Nucleus accumbens (tissue), 56 donors: ENCODE measurements at places on chromosomes 5 and 9.

DNA sequence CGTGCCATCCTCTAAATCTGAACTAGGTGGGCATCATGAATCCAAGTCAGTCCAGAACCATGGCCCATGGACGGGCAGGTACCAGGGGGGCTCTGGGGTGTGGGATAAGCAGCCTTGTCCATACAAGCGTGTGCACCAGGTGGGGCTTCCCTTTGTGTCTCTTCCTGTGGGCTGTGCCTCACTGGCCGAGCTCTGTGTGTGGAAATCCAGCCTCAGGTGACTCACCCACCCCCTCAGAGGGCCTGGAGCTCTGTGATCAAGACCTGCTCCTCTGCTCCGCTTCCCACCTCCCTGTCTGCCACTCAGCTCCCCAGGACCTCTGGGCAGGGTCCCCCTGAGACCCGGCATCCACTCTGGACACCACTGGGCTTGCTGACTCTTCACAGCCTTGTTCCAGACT, 33.0 kb downstream of the GADD45G start:
- DNase-seq, result no peak

GRCh38 chr5:63125862-63126261, 547.2 kb downstream of the LRRC70 start:
- DNase-seq, result no peak

DNA sequence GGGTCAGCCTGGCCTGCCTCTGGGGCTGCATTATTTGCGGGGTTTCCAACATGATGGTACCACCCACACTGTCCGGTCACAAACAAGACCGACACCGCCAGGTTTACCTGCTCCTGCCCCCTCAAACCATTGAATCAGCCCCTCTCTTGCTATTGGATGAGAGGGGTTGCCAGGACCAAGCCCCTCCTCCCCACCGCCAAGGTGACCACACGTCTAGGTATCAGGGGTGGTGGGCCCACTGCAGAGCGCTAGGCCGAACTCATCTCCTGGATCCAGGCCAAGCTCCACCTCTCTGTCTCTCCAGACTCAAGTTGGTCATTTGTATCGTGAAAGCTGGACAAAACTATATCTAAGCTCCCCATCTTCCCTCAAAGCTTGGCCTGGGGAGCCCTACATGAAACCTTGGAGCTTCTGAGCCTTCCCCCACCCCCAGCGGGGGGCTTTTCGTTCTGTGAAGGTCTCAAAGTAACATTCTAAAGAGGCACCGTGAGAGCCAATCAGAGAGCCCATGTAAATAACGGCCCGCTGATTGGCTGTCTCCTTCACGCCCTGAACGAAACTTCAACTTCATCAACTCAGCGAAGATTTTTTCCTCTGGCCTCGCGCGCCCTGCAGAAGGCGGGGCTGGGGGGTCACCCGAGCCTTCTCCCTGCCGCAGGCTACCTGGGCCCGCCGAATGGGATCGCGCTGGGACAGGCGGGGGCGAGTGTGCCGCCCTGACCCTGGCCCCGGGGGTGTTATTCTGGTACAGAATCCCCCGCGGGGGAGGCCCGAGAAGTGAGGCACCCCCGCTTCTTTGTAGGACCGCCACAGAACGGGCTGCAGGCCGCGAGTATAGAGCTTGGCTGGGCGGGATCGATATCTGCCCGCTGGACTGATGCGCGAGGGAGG, 49.6 kb upstream of the PSD2 start:
- DNase-seq, result peak; percentile 51

DNA sequence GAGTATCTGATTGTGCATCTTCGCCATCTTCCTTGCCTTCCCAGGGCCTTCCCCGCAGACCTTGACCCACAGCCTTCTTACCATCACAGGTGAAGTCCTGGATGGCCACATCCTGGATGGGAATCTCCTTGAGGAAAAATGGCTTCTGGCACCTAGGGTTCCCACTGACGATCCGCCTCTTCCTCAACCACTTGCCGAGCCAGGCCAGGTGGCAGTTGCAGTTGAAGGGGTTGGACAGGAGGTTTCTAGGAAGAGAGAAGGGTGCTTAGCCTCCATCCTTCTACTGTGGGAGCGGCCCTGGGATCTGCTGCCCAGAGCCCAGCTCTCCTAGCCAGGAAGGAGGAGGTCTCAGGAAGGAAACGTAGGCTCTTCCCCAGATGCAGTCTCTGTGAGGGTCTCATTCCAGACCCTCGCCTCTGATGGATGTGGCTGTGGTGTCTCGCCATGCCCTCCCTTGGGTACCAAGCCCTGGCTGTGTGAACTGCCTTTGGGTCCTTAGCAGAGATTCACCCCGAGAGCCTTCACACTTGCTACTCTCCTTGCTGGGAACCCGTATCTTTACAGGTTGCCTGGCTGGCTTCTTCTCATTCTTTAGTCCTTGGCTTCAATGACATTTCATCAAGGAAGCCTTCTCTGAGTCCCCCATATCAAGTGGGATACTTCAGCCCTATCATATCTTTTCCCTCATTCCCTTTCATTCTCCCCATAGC, 170.4 kb upstream of the PANK3 start:
- DNase-seq, result no peak

DNA sequence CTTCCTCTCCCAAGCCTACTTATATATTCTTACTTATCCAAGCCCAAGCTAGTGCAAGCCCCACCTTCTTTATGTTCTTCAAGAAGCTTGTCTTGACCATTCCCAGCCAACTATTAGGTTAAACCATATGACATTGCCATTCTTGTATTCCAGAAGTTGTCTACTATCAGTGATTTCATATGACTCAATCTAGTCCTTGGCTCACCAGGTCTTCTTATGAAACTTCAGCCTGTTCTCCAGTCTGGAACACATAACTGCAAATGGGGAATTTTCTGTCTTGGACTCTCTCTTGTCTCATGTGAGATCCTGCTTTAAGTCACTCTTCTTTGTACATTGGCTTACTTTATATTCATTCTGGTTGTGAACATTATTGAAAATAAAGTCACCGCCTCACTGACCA, 130.7 kb downstream of the TTLL11 start:
- DNase-seq, result no peak

- DNase-seq, result no peak
Measured at GRCh38 chr9:109311731-109312130, 9.1 kb downstream of the EPB41L4B start.

GRCh38 chr5:42974536-42974935, 65.6 kb downstream of the ANXA2R start:
- no peak for DNase-seq

GRCh38 chr5:161446655-161447054, 99.9 kb downstream of the GABRB2 start:
- DNase-seq, result no peak

DNA sequence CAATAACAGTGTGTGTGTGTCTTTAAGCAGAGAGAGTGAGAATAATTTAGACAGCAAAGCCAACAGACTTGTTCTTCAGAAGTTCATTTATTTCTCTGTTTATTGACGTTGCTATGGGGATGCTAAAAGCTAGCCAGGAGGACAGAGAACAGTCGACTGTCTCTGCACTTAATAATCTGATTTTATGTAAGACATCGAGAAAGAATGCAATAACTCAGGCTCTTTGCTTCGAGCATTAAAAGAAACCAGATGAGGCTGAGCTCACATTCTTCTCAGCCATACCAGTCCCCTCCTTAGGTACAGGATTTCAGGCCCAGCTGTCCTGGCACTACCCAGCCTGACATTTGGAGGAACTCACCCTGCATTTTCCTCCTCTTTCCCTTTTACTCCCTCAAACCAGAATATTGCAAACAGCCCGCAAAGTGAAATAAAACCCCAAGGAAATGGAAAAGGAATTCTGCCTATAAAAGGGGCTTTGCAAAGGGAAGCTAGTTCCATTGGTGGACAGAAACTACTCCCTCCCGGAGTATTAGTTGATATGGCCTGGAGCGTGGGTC, 44.5 kb upstream of the DPYSL3 start:
- DNase-seq, result no peak

GRCh38 chr9:84589542-84589941, 80.0 kb upstream of the NTRK2 start:
- no peak for DNase-seq

DNA sequence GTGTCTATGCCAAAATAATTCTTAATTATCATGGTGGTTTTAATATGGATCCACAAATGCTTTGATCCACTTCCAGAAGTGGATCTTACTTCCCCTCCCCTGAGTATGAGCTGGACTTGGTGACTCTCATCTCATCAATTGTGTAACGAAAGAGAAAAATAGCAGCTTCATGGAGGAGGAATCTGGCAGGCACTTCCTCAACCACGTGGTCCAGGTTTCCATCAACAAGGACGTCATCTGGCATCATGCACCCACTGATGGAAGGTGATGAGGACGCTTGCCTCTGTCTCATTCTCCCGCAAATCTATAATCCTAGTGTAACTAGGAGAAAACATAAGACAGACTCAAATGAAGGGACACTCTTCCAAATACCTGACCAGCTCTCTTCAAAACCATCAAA, 54.6 kb upstream of the S1PR3 start:
- no peak for DNase-seq

DNA sequence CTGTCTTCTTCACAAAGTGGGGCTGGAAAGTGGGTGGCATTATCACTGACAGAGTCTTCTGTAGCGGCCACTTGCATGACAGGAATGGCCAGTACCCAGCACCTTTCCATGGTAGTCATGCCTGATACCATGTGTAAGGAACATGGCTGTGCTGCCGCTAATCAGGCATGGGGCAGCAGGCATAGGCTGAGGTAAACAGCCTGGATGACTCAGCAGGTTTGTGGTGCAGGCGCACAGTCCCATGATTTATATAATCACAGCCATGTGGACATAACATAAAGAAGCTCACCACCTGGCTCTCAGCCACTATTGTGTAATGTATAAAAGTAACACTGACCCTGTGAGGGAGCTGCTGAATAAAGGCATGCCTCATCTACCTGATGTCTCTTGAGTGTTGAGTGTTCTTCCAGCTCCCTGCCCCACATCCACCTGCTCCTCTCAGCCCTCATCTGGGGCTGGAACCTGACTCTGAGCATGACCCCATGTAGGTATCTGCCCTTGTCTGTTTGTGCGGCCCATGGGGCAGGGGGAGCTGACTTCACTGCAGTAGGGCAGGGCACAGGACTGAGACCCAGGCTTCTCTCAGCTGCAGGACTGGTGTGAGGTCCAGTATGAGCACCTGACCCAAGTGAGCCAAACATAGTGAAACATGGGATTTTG, 13.2 kb upstream of the ICE1 start:
- DNase-seq, result no peak

- no peak for DNase-seq
Measured at GRCh38 chr5:127565586-127566270, 48.3 kb downstream of the PRRC1 start.

- DNase-seq, result no peak
Measured at GRCh38 chr9:1340390-1340789, 290.2 kb downstream of the DMRT2 start.

- no peak for DNase-seq
Measured at GRCh38 chr5:93585767-93586385, 2.9 kb downstream of the NR2F1 start.

- no peak for DNase-seq
Measured at GRCh38 chr9:95820074-95820473, 55.4 kb upstream of the ERCC6L2 start.

- no peak for DNase-seq
Measured at GRCh38 chr9:134919303-134919702, 1.6 kb upstream of the FCN1 start.

DNA sequence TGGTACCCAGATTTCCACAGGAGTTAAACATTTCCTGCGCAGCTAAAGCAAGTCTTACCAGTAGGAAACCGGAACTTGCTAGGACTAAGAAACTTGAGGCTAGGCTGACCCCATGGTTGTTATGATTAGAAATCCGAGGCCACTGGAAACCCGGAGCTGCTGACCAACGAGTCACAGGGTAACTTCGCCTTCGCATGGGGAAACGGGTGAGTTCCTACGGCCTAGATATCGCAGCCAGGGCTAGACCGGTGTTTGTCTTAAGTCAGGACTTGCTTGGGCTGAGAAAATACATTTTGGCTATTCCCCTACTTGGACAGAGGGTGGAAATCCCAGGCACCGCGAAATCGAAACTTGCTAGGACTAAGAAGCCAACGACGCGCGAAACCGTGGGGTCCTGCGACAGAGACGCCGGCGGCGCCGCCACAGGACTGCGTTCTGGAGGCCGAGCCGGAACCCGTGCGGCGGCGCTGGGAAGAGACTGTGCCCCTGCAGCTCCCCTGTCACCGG, 1.6 kb upstream of the ANXA2R start:
- DNase-seq, result peak; percentile 72
